ENCODE measurements at places on chromosomes 2 and 18.
A peak's percentile ranks its signal among the peaks of the same experiment; 100 is the strongest.

- DNase-seq, result no peak
Observed at GRCh38 chr2:138537170-138537915, 35.8 kb downstream of the SPOPL start.

DNA sequence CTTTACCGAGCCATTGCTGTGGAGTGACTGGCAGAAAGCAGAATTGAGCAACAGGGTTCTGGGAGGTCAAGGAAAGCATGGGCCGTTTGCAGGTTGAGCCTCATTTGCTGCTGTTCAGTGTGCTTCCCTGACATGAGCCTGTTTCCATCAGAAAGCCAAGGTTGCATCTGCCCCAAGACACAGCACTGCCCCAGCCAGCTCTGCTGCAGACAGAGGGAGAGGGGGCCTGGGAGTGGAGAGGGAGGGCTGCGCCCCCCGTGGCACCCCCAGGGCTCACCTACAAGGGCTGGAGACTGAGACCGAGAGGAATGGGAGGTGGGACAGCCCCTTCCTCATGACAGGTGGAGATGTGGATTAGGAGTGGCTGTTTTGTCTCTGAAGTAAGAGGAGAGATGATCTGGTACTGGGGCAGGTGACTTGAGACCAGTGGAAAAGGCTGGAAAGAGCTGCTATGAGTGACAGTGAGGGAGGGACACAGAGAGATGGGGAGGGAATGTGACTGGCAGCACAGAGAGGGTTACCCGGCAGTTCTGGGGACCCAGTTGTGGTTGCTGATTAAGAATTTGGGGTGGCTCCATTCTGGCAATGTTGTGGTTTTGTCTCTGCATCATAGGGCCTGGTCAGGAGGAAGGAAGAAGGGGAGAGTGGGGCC is 218.0 kb downstream of the DYSF start:
- DNase-seq, result no peak

- DNase-seq, result no peak
Observed at GRCh38 chr18:11999429-11999828, 18.1 kb downstream of the IMPA2 start.

GRCh38 chr2:28480403-28481049 is 15.3 kb upstream of the PLB1 start:
- DNase-seq, result no peak

- DNase-seq, result no peak
Observed at GRCh38 chr2:235868224-235868623, 300.0 kb downstream of the GBX2 start.

GRCh38 chr2:38898256-38898655 is 8.6 kb downstream of the ARHGEF33 start:
- DNase-seq, result no peak

GRCh38 chr2:206112108-206112507 is 26.1 kb upstream of the INO80D start:
- DNase-seq, result no peak

GRCh38 chr2:188973641-188974040 is 532 bp upstream of the COL3A1 start:
- no peak for DNase-seq

- no peak for DNase-seq
Observed at GRCh38 chr2:216517447-216518225, 19.0 kb downstream of the RPL37A start.

GRCh38 chr18:55139307-55139706 is 180.0 kb upstream of the CCDC68 start:
- DNase-seq, result no peak

GRCh38 chr2:205531489-205532148 is 150.7 kb upstream of the NRP2 start:
- no peak for DNase-seq

DNA sequence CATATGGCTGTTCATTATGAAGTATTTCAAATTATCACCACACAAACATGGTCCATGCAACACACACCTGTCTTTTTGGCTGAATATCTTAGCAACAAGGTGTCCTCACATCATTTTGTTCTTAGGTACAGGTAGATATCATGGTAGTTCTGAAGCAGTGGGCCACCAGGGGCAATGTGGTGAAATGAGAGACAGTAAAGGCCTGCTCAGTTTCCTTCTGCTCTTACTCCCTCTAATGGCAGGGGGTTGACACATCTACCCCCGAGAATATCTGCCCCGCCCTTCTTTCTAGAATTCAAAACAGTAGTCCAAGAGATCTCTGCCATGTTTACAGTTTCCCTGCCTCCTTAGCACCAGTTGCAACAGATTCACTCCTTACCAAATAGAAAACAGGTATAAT is 147.0 kb upstream of the KLHL14 start:
- no peak for DNase-seq

DNA sequence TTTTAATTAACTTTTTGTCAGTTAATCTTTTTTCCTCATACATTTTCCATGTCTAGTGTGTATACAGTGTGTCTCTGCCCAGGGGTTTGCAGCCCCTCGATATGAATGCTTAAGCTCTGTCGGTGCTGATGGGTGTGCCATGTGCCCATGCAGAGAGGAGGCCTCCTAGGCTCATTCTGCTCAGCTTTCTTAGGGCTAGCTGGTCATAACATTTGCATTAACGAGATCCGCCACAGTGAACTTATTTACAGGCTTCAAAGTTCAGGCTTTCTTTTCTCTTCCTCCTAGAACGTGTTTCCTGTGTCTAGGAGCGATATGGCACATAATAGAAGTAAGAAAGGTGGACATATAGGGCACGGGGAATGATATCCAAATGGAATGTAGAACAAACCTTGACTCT is 783.3 kb downstream of the PLCL1 start:
- DNase-seq, result no peak

GRCh38 chr2:207833251-207833751 is 63.6 kb upstream of the FZD5 start:
- no peak for DNase-seq

GRCh38 chr2:68222287-68222686 is 30.0 kb downstream of the PPP3R1 start:
- DNase-seq, result no peak

DNA sequence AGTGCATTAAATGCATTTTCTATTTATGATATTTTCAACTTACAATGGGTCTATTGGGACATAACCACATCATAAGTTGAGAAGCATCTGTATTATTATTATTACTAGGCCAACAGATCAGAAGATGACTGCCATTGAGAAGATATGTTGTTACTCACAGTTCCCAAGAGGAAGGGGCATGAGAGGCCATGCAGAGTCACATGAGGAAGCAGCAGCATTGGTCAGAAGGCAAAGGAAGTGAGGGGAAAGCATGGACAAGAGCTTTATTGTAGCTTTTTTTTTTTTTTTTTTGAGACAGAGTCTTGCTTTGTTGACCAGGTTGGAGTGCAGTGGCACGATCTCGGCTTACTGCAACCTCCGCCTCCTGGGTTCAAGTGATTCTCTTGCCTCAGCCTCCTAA is 66.2 kb upstream of the LCLAT1 start:
- no peak for DNase-seq

GRCh38 chr2:28637066-28638047 is 114.3 kb upstream of the PPP1CB start:
- no peak for DNase-seq

GRCh38 chr2:149119368-149119767 is 80.9 kb downstream of the LYPD6B start:
- DNase-seq, result no peak

GRCh38 chr2:64731746-64732145 is 78.0 kb upstream of the SERTAD2 start:
- no peak for DNase-seq

GRCh38 chr2:171478345-171478744 is 43.9 kb upstream of the CYBRD1 start:
- DNase-seq, result no peak

DNA sequence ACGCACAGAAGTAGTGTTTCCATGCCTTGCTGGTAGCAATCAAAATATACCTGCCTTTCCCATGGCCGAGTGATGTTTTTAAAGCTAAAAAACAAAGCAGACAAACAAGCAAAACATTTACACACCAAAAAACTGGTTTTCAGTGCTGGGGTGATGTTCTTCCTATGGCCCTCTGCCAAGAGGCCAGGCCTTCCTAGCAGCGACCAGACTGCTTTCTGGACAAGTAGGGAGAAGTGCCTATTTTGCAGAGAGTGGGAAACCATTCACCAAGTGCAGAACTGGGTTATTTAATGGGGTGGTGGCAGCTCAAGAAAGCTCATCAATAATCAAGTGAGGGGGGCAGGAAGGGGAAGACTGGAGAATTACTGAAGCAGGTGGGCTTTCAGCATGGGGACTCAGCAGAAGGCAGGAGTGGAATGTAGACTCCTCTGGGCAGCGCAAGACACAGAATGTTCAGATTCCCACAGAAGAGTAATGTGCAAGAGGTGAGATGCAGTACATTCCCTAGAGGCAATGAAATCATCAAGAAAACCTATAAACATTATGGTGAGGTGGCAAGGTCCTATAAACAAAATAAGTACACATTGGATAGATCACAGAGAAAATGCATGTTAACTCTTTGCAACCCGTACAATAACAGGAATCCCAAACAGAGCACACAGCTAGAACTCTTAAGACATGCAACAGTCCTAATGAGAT is 44.0 kb downstream of the CPO start:
- no peak for DNase-seq

- no peak for DNase-seq
Observed at GRCh38 chr18:34936772-34937171, 104.4 kb upstream of the MAPRE2 start.

DNA sequence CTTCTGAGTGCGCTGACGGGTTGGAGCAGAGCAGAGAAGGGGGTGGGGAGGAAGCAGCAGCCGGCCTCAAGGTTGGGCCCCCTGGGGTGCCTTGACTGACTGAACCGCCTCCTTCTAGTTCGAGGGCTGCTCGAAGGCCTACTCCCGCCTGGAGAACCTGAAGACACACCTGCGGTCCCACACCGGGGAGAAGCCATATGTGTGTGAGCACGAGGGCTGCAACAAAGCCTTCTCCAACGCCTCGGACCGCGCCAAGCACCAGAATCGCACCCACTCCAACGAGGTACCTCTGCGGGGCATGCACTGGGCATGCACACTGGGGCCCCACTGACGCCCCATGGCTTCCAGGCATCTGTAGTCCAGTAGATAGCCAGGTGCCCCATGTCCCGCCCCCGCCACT is 246.9 kb downstream of the GLI2 start:
- peak; percentile 35 for DNase-seq

DNA sequence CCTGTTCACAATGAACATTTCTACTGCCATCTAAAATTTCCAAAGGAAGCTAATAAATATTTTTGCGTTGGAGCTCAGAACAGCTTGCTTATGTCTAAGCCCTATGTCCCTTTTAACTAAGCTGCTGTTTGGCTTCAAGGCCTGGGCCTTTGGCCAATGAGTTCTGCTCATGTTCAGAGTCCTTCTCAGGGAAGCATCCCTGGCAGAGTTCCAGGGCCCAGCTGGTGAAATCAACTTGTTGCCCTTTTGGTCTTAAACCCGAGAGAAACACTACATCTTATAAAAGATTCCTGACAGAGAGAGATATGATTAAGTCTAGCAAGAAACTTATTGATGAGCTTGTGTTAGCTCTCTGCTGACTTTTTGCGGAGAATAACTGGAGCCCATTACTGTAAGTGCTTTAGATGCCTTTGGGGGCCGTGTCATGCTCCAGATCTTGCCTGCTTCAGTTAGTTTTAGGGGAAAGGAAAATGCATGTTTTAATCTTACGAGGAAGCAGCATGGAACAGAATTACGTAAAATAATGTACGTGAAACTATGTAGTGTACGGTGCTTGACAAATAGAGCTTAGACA is 102.5 kb upstream of the NOSTRIN start:
- DNase-seq, result no peak

GRCh38 chr2:237309416-237309815 is 104.5 kb downstream of the COL6A3 start:
- no peak for DNase-seq

GRCh38 chr2:31810200-31810917 is 200.4 kb downstream of the MEMO1 start:
- no peak for DNase-seq

DNA sequence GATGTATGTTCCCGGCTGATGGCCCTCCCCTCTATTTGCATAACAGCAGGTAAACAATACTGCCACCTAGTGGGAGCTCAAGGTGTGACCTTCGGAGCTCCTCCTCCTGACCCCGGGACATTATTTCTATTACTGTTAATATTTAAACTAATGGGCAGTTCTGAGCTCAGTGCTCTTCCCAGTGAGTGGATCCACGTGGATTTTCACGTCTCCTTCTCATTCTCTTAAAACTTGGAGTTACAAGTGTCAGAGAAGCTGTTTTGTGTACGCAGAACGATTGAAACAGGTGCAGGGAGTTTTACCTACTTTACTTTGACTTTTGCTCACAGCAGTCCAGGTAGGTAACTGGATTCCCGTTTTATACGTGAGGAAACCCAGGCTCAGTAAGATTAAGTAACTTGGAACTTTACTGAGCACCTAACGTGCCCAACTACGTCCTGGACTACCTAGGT is 127.3 kb downstream of the PRKCE start:
- DNase-seq, result no peak

GRCh38 chr18:58590254-58590653 is 38.6 kb downstream of the ALPK2 start:
- DNase-seq, result no peak

GRCh38 chr2:241087420-241088268 is 14.4 kb downstream of the MTERF4 start:
- no peak for DNase-seq

DNA sequence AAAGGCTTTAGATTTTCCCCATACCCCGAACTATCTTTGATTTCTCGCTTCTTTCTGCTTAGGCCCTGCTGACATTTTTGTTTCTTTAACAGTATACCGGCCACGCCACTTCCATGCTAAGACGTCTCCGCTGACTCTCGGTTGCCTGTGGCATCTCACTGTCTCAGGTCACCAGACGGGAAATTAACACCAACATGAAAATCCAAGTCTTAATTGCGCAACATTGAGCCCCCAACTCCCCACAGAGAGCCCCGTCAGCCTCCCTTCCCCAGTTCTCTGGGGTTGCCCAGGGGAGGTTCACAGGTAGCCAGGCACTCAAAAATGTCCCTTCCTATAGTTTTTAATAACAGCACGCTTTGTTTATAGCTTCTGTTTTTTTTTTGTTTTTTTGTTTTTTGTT is 30.2 kb downstream of the CD8B2 start:
- no peak for DNase-seq

DNA sequence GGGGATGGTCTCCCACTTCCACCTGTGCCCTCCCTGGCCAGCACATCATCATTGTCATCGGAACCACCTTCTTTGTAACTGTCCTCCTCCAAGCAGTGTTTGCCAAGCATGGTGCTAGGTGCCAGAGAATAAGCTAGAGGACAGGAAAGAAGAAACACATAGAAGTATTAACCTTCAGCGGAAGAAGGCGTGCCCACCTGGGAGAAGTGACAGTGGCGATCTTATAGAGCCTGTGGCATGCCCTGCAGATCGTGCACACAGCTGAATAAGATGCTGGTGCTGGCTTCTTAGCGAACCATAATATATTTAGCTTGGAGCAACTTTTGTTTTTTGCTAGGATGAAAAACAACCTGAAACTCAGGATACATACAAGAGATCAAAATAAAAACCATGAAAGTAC is 148.0 kb downstream of the FAM210A start:
- no peak for DNase-seq

GRCh38 chr2:48227617-48228344 is 302.2 kb upstream of the STON1 start:
- no peak for DNase-seq

GRCh38 chr2:240098349-240098748 is 37.8 kb downstream of the COPS9 start:
- DNase-seq, result no peak

- no peak for DNase-seq
Observed at GRCh38 chr18:23059541-23060465, 75.5 kb upstream of the CABLES1 start.

Data from RWPE2 (cell line).